HT1080 (cell line): ENCODE measurements at places on chromosomes 11 and 22. TPM values are rescaled to one million over a fixed set of nuclear protein-coding genes. Genes with fewer than 3 reads are reported as not detected.

The TTC36 gene
- total RNA-seq: 0.85 and 1.1 TPM in 2 replicates

The VPREB1 gene
- not detected in 2 replicates for total RNA-seq

The TREH gene
- not detected in 2 replicates for total RNA-seq

The ADORA2A gene
- 1.5 and 2.3 TPM in 2 replicates for total RNA-seq

The GAL gene
- not detected in 2 replicates for total RNA-seq

The PLCB3 gene
- 50.6 and 57.4 TPM in 2 replicates for total RNA-seq

The SPCS2 gene
- 33.5 and 137 TPM in 2 replicates for total RNA-seq

The HORMAD2 gene
- total RNA-seq: not detected in 2 replicates

- no peak for DNase-seq
Observed at GRCh38 chr22:20563941-20564371, 56.5 kb downstream of the MED15 start.

- DNase-seq: no peak
Observed at GRCh38 chr11:73632996-73633395, 13.4 kb upstream of the PLEKHB1 start.

DNA sequence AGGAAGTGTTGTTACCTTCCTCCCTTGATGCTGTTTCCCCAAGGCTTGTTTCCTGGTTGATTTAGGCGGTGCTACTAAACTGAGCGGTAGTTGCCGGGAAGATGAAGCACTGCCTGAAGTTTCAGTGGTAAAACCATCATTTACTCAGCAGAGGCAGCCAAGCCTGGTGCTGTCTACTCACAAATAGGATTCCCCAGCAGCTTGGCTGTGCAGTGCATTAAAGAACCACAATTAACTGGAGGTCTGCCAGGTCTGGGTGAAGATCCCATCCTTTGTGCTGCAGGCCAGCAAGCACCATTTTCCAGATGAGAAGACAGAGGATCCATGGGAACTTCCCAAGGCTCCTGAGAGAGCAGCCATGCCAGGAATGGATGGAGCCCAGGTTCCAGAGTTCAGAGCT, 231.9 kb upstream of the E2F8 start:
- DNase-seq: no peak

DNA sequence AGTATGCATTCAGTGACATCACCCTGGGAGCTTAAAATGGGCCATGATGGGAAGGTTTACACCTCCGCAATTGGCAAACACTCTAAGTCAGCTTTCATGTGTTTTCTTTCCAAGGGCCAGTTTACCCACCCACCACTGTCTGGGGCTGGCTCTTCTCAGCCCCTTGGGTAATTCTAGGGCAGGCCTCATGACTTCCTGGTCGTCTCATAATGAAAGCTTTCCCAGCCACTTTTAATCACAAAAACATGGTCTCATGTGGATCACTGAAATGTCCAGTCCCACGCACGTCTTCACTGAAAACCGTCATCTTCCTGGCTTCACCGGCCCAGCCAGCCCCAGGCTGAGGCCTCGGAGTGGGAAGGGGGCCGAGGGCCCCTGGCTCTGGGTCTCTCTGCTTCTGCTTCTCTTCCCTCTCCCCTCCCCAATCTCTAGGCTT, 58.5 kb upstream of the ANO1 start:
- DNase-seq: no peak

- no peak for DNase-seq
Observed at GRCh38 chr11:133383689-133384088, 148.6 kb downstream of the OPCML start.

DNA sequence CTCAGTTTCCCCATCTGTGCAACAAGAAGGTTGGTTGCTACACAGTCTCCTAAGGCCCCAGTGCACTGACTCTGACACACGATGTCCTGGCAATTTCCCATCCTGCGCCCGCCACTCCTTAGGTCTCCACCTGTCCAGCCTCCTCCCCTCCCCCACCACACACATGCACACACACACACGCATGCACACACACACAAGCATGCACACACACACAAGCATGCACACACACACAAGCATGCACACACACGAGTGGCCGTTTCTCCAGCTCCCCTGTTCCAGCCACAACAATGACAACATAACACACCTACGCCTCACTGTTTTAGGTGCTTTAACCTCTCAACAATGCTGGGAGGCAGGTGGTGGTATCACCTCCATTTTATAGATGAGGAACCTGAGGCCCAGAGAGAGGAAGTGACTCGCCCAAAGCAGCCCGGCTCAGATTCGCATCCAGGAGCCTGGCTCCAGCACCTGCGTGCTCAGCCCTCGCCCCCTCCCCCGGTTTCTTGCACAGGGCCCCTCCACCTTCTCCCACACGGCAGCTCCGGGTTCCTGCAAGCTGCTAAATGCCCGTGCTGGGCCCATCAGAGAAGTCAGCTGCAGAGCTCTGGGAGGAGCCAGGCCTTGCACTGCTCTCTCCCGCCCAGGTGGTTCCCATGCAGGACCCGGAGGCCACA, 13.0 kb downstream of the CYTH4 start:
- DNase-seq: no peak

DNA sequence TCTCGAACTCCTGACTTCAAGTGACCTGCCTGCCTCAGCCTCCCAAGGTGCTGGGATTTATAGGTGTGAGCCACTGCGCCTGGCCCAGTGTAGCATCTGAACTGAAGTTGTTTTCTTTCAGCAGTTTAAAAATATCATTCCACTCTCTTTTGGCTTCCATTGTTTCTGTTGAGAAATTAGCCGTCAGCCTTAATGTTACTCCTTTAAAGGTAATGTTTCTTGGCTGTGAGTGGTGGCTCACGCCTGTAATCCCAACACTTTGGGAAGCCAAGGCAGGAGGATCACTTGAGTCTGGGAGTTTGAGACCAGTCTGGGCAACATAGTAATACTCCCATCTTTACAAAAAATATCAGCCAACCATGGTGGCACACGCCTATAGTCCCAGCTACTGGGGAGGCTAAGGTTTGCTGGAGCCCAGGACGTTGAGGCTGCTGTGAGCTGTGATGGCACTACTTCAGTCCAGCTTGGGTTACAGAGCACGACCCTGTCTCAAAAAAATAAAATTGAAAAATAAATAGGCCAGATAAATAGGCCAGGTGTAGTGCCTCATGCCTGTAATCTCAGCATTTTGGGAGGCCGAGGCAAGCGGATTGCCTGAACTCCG, 25.9 kb downstream of the MCAM start:
- no peak for DNase-seq

GRCh38 chr11:71432761-71433647, 15.2 kb downstream of the DHCR7 start:
- no peak for DNase-seq

GRCh38 chr11:130139401-130139800, 20.2 kb upstream of the ST14 start:
- no peak for DNase-seq
